Lung microvascular endothelial cell (primary cell): ENCODE measurements at places on chromosomes 5 and 9. TPM values are rescaled to one million over a fixed set of nuclear protein-coding genes. Genes with fewer than 3 reads are reported as not detected.

GRCh38 chr9:18775241-18775640, 257.8 kb downstream of the SAXO1 start:
- no peak for DNase-seq

DNA sequence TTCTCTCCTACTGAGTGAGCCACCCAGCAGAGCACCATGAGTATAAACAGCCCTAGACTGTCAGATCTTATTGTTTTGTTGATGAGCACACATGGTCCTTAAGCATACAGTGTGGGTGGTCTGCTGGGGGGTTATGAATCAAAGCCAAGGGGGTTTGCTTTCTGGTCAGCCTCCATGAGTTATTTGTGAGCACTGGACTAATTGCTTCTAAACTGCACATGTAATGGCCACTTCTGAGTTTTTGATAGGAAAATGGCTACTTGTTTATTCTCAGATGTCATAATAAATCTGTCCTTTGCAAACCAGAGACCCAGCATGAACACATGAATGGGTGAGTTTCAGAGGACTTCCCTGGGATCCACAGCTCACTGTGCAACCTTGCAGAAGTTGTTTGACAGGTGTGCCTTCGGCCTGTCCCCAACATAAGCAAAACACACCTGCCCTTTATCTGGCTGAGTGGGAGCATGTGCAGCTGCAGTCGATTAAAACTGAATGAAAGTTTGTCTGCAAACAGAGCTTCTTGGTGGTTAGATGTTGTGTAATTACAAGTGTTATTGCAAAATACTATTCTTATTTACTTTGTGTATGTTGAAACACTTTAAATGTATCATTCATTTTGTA, 35.9 kb downstream of the MAMDC2 start:
- no peak for DNase-seq

- DNase-seq, result peak; percentile 1
These were observed 126.5 kb downstream of the MRPS30 start for GRCh38 chr5:44935262-44935661.

Gene MACIR
- total RNA-seq, result 3.7 and 7.1 TPM in 2 replicates

- peak; percentile 23 for DNase-seq
These were observed 7.5 kb downstream of the UNC5A start for GRCh38 chr5:176817841-176818377.

DNA sequence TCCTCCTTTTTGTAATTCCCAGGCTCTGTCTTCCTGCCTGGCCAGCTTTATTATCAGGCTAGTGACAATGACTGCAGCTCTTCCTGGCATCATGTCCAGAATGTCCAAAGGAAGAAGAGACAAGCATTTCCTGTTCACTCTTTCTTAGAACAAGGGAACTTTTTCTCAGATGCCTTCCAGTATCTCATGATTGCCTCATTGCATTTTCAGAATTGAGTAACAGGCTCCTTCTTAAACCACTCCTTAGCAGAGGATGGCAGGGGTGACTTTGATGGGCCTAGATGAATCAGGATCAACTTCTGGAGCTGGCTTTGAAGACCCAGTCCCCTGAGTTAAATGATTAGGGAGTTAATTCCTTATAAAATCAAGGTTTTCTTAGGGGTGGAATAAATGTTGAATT, 92.9 kb upstream of the RASGRF2 start:
- DNase-seq, result no peak

Gene PDLIM4
- total RNA-seq, result 18.3 and 24.6 TPM in 2 replicates
